Foreskin keratinocyte (primary cell): ENCODE measurements at places on chromosomes 7 and 10.

DNA sequence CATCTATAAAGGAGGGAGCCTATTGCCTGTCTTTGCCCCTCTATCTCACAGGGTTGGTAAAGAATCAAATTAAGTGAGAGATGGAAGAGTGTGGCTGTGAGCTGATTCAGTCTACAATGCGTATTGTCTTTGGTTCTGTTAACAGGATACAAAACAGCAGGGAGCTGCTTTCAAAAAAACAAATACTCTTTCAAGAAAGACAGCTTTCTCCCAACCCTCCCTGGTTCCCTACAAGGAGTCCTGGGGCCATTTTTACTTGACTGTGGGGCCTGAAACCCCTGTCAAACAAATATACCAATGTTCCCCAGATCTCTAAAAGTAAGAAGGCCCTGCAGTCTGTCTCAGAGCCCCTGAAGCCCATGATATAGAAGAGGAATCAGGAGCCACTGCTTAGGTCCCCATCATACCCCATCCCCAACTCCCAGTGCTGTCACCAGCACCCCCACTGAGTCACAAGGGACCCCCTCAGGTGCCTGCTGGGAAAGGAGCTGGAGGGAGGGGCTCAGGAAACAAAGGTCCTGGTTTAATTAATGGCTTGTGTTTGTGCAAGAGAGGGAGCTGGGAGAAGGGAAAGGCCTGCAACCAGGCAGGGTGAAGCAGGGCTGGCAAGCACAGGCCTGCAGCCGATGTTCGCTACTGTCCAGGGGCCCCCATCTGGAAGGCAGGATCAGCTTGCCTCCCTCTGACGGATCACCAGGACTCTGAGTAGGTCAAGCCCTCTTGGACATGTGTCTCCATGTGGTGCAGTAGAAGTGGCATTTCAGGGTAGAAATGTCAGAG is 182.0 kb upstream of the GHITM start:
- no peak for DNase-seq

- peak; percentile 35 for DNase-seq
Observed at GRCh38 chr7:113521468-113521867, 397.3 kb downstream of the PPP1R3A start.

GRCh38 chr10:3865565-3865964 is 80.6 kb upstream of the KLF6 start:
- DNase-seq, result no peak

- no peak for DNase-seq
Observed at GRCh38 chr10:22626784-22627183, 87.6 kb downstream of the PIP4K2A start.

DNA sequence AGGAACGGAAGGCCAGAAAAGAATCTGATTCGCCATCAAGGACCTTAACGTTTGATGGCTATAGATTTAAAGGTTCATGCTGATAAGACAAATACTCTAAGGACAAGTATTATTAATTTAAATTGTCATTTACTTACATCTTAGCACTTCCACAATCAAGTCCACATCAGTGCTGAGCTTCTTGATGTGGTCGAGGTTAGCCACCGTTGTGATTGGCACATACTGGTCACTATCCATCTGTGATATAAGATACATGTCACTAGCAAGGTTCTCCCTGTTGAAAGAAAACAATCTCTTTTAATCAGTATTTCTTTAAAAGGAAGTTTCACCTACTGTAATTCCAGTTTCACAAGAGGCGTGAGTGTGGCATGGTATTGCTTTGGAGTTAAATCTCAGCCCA is 88.7 kb downstream of the LARP4B start:
- no peak for DNase-seq

DNA sequence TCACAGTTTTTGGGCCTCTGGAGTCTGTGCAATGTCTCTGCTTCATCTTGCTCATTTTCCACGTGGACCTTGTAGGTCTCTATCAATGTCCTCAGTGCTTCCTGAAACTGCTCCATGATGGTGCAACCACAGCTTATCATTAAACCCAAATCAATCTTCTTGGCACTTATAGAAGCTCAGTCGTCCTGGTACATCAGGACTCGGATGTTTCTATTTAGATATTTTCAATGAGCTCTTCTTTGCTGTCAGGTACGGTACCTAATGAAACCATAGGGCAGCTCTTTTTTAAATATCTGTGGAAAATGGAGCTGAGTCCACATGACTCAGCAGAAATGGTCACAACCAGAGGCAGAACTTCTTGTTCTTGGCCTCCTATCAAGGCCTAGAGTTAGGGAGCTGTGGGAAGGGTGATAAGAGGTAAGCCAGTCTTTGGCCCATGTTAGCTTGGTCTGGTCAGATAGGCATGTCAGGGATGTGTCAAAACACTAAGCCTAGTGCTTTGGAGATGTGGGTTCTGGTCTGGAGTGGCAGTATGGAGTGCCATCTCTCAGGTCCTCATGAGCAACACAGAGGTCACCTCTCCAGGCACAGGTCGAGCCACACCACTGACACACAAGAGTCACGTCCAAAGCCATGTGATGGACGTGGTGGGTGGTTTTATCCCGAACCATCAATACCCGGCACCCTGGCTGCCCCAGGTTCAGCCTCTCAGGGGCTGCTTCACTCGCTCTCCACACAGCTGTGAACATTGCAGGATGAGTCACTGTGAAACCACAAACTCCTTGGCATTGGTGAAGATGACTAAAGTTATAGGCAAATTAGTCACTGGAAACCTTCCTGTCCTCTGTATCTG is 87.0 kb downstream of the TBXAS1 start:
- peak; percentile 93 for DNase-seq

GRCh38 chr10:23217471-23217870 is 25.4 kb downstream of the PTF1A start:
- no peak for DNase-seq

GRCh38 chr10:62155054-62155680 is 113.5 kb downstream of the RTKN2 start:
- no peak for DNase-seq

- DNase-seq, result peak; percentile 77
Observed at GRCh38 chr7:12731214-12731656, 43.8 kb downstream of the ARL4A start.

DNA sequence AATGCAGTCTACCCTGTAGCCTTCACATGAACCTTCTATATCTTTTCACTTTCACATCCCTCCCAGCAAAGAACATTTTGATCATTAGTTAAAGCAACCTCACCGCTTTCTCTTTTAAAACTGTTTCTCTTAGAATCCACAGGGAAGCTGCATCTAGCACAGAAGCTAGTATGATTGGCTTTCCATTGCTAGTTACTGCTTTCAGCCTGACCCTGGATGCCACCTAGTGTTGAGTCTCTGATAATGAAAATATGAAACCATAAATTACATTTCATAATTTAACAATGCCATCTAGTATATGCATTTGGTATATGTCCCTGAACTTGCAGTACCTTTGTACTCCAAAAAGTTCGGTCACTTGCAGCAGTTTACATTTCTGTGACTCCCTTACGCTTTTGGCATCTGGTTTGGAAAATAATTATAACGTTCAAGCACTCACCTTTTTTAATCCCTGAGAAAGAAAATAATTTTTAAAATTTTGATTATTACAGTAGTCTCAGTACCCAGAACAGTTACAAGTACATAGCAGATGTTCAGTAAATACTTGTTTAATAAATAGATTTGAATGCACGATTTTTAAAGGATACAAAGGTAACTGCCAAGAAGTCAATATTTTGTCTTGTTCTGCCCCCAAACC is 22.7 kb downstream of the CISD1 start:
- DNase-seq, result no peak

DNA sequence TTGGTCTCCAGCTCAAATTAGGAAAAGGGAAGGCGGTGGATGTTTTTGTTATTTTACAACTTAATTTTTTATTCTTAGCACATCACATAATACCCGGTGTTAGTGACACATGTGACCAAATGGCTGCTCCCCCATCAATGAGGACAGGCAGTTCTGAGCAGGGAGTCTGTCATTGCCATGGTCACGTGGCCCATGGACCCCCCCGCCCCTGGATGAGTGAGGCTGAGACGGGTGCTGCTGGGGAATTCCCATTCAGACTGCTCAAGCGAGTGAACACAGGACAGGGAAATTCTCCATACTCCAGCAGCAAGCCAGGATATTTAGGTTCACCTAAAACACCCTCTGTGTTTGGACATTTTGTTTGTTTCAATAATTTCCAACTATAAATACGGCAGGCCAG is 34.7 kb upstream of the SLC35B4 start:
- no peak for DNase-seq

DNA sequence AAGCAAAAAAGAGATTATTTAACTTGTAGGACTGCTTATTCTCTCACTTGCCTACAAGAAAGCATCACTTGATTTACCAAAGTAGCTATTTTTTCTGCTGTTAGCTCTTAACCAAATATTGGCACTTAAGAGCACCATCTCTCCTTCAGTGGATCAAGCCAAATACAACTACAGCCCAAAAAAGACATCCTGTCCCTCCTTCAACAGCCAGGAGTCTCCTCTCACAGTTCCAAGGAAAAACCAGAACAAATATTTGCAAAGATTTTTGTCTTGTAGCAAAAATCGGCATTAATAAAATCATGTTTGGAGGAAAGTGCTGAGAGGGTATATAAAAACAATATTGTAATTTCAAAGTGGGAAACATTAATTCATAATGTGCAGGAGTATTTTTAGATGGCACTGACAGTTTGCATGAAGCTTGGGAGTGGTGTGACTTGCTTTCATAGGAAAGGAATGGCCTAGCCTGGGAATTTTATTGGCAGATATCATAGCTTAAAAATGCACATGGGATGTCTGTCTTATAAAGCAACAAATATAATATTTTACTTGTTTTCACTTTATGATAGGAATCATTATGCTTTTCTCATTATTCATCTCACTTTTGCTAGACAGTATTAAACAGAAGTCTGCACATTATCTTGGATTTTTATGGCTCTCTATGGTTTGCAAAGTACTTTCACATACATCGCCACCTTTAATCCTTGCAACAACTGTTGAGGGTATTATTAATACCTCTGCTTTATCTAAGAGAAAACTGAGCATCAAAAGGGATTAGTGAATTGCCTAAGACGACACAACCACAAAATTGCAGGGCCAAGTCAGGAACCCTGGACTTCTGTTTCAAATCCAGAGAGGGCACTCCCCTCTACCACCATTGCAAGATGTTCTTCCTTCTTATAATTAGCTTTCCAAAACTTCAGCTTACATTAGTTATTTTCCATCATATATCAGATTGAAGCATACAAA is 103.5 kb downstream of the AGMO start:
- DNase-seq, result no peak

GRCh38 chr7:40746841-40747556 is 612.2 kb downstream of the SUGCT start:
- DNase-seq, result no peak

GRCh38 chr7:138303230-138304070 is 156.6 kb upstream of the TRIM24 start:
- no peak for DNase-seq
